ENCODE measurements at places on chromosomes 16 and 17.

DNA sequence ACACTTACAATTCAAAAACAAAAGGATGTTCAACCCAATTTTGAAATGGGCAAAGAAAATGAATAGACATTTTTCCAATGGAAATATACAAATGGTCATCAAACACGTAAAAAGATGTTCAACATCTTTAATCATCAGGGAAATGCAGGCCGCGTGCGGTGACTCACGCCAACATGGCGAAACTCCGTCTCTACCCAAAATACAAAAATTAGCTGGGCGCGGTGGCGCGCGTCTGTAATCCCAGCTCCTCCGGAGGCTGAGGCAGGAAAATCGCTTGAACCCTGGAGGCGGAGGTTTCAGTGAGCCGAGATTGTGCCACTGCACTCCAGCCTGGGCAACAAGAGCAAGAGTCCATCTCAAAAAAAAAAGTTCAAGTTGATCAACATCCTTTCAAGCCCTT lies 1.8 kb upstream of the CLUAP1 start:
- no peak for DNase-seq

- DNase-seq, result peak; percentile 56
These were observed 5.8 kb downstream of the DHX38 start for GRCh38 chr16:72099377-72099818.

DNA sequence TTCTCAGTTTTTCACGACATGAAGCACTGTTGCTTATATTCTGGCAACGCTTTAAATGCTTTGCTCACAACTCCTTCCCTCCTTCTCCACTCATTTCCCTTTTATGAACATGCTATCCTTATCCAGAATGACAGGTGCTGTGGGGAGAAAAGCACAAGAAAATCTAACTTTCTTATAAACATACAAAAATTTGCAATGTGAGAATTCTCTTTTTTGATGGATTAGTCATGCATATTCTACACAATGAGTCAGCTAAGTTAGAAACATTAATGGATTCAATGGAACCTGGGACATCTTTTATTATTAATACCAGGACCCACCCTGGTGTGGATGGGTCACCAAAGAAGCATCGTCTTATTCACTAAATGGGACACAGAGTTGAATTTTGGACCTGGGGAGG lies 234.6 kb upstream of the CDH5 start:
- no peak for DNase-seq

- DNase-seq, result no peak
These were observed 26.4 kb upstream of the BEAN1 start for GRCh38 chr16:66400503-66401380.

GRCh38 chr17:74529243-74529642 lies 2.0 kb downstream of the CD300LB start:
- no peak for DNase-seq

DNA sequence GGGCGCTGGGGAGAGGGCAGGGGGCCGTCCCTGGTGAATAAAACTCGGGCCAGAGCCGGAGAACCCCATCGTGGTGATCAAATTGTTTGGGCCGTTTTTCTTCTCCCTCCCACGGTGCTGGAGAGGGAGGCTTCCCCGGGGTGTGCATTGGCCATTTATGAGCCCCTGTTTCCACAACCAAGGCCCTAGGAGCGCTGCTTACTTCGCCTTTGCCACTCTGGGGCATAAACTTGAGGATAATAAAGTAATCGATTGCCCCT lies 544 bp downstream of the CCP110 start:
- DNase-seq, result peak; percentile 11

- DNase-seq, result no peak
These were observed 210.1 kb upstream of the MAF start for GRCh38 chr16:79810449-79811189.
